Stomach (tissue), 19 donors: ENCODE measurements at places on chromosomes 7 and 10. TPM values are rescaled to one million over a fixed set of nuclear protein-coding genes. Genes with fewer than 3 reads are reported as not detected.

GRCh38 chr7:92909686-92910475 is 73.5 kb upstream of the CDK6 start:
- no peaks in the 10 kb centered on the region for H3K27me3 ChIP-seq
- no peak overlapping the region for H3K4me3 ChIP-seq
- no peak for DNase-seq

GRCh38 chr10:96366508-96366907 is 7.7 kb upstream of the OPALIN start:
- H3K36me3 ChIP-seq: no peaks in the 10 kb centered on the region
- no peak overlapping the region for H3K4me3 ChIP-seq
- no peak overlapping the region for H3K27ac ChIP-seq
- H3K27me3 ChIP-seq: no peaks in the 10 kb centered on the region
- no peaks in the 10 kb centered on the region for H3K4me1 ChIP-seq

- peaks cover 6% of the 10 kb centered on the region for H3K27me3 ChIP-seq
- H3K27ac ChIP-seq: no peak overlapping the region
- H3K4me1 ChIP-seq: peaks cover 7% of the 10 kb centered on the region
- no peaks in the 10 kb centered on the region for H3K36me3 ChIP-seq
Measured at GRCh38 chr7:127541548-127541947, 43.8 kb downstream of the GCC1 start.

DNA sequence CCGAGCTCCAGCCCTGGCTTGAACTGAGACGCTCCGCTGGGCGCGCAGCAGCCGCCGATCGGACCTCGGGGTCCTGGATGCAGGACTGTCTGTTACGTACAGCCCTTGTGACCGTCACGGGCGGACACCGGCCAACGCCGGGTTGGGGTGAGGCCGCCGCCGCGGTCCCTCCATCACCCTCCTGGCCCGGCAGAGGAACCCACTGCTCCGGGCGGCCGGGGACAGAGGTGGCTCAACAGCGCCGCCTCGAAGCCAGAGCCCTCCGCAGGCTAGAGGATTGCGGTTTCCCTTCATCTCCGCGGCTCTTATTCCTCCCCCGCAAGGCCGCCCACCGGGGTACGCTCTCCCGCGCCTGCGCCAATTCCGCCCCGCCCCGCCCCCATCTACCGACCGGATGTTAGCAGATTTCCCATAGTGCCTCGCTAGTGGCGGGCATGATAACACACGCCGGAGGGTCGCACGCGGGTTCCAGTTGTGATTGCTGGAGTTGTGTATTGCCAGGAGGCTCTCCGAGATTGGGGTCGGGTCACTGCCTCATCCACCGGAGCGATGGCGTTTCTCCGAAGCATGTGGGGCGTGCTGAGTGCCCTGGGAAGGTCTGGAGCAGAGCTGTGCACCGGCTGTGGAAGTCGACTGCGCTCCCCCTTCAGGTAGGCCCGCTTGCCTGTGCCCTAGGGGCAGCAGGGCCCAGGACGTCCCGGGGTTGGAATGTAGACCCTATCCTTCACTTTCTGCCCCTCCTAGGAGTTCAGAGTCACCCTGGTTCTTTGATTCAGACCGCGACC is at the start of gene TFAM:
Gene TFAM (plus strand): TSS at position 412 of the 785 bp plus-strand sequence. CDS start 138 bp downstream, at position 550.
- H3K27me3 ChIP-seq: no peaks in the 10 kb centered on the region
- H3K27ac ChIP-seq: peak within 1 kb of the TSS; percentile 78
- H3K36me3 ChIP-seq: peaks cover 28% of the 10 kb centered on the region
- H3K4me3 ChIP-seq: peak within 1 kb of the TSS; percentile 78
- peaks cover 29% of the 10 kb centered on the region for H3K4me1 ChIP-seq

GRCh38 chr7:117835016-117835664 is 38.1 kb downstream of the CTTNBP2 start:
- no peak overlapping the region for H3K27ac ChIP-seq
- H3K4me1 ChIP-seq: no peaks in the 10 kb centered on the region
- no peak for DNase-seq
- H3K36me3 ChIP-seq: no peaks in the 10 kb centered on the region
- H3K27me3 ChIP-seq: no peaks in the 10 kb centered on the region

DNA sequence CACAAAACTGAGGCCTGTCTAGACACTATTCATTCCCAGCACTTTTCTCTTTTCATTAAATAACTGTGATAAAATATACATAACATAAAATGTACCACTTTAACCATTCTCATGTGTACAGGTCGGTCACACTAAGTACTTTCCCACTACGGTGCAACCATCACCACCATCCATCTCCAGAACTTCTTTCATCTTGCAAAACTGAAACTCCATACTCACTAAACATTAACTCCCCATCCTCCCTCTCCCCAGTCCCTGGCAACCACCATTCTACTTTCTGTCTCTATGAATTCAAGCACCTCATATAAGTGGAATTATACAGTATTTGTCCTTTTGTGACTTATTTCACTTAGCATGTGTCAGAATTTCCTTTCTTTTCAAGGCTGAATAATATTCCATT is 53.0 kb downstream of the ARHGAP12 start:
- no peak for DNase-seq
- H3K36me3 ChIP-seq: no peaks in the 10 kb centered on the region
- no peak overlapping the region for H3K27ac ChIP-seq
- H3K27me3 ChIP-seq: no peaks in the 10 kb centered on the region

DNA sequence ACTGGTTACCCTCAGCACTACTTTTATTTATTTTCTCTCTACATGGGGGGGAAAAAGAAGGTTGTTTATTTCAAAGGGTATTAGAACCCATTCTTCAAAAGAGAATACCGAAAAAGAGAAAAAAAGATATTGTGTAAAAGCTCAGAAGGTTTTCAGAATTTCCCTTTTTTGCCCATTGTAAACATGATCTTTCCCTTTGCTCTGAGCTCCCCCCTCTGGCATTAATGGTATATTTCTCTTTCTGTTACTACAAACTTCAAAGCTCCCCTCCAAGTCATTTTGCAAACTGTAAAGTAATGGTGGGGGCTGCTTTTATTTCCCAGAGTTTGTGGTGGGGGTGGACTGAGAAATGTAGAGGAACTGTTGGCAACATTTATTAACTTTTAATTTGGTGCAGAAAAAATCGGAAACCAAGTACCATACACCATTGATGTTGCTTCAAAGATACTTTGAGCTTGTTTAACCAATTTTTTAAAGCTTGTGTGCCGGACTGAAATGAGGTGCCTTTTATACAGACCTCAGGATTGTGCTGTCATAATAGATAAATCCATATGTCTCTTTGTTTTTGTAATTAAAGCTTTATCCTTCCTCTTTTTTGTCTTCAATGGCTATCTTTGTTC is 181.5 kb downstream of the EXOC4 start:
- H3K36me3 ChIP-seq: no peaks in the 10 kb centered on the region
- no peaks in the 10 kb centered on the region for H3K4me1 ChIP-seq
- no peak overlapping the region for H3K27ac ChIP-seq
- no peak for DNase-seq
- H3K4me3 ChIP-seq: no peak overlapping the region

GRCh38 chr10:104578671-104579070 is 62.4 kb upstream of the SORCS3 start:
- H3K27me3 ChIP-seq: no peaks in the 10 kb centered on the region
- DNase-seq: no peak
- H3K4me3 ChIP-seq: no peak overlapping the region
- no peak overlapping the region for H3K27ac ChIP-seq
- H3K36me3 ChIP-seq: no peaks in the 10 kb centered on the region
- H3K4me1 ChIP-seq: no peaks in the 10 kb centered on the region

- no peaks in the 10 kb centered on the region for H3K36me3 ChIP-seq
- DNase-seq: no peak
- H3K27ac ChIP-seq: no peak overlapping the region
- H3K4me1 ChIP-seq: no peaks in the 10 kb centered on the region
- H3K4me3 ChIP-seq: no peak overlapping the region
Measured at GRCh38 chr7:83610649-83611304, 38.2 kb downstream of the SEMA3E start.

DNA sequence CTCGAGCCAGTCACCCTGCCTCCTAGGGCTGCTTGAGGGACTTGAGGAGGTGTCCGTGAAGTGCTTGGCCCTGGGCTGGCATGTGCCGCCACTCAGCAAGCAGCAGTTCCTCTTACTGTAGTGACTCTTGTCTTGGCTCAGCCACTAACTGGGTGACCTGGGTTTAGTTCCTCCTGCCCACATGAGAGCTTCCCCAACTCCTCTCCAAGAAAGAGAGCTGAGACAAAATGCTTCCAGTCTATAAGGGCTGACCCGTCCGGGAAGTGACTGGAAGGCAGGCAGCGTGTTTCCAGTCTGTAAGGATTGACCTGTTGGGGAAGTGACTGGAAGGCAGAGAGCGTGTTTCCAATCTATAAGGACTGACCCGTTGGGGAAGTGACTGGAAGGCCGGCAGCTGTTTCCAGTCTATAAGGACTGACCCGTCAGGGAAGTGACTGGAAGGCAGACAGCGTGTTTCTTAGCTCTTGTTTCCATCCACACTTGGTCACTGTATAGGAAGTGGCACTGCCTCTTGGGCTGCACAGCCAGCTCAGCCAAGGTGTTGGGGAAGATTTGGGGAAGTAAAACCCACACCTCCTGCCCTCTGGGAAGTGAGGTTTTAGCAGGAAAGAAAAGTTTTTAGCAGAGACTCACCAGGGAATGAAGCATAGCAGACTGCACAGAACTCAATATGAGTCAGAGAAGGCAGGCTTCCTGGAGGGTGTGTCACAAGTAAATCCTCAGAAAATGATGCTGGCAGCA is 53.3 kb upstream of the PPIF start:
- H3K36me3 ChIP-seq: peaks cover 80% of the 10 kb centered on the region
- H3K27ac ChIP-seq: peak overlapping the region; percentile 47
- no peak overlapping the region for H3K4me3 ChIP-seq
- H3K27me3 ChIP-seq: no peaks in the 10 kb centered on the region
- no peak for DNase-seq

DNA sequence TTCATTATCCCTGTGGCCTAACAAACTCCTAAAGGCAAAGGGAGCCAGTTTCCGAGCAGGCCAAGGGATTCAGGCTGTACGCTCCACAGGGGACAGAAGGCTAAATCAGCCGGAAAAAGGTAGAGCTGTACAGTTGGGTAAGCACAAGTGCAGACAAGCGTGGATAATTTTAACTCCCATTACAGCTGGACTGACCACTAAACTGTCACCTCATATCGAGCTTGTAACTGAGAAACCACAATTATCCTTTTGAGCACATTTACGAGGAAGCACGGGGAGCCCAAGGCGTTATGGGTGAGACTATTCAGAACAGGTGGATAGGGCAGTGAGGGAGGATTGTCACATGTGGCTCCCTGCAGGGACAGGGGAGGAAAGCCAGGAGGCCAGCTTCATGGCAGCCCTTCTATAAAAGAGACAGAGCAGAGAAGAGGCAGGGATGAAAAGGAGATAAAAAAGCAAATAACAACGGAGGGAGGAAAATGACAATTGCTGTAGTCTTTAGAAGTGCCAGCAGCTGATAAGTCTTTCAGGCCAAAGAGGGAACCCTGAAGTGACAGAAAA is 288.0 kb downstream of the FGFR2 start:
- no peak overlapping the region for H3K4me3 ChIP-seq
- H3K4me1 ChIP-seq: peaks cover 28% of the 10 kb centered on the region
- DNase-seq: no peak
- H3K27me3 ChIP-seq: peaks cover 4% of the 10 kb centered on the region

Gene LRRD1
- total RNA-seq: 1.8 TPM

Gene TMEM176B
- 79.5 TPM for total RNA-seq

Gene EVX1
- not detected for total RNA-seq

Gene MMRN2
- total RNA-seq: 12.9 TPM

Gene TMEM196
- not detected for total RNA-seq

Gene NPC1L1
- total RNA-seq: 4.9 TPM
